ENCODE measurements at places on chromosomes 11 and 22.

- DNase-seq: no peak
Measured at GRCh38 chr11:40403321-40403720, 1056.1 kb downstream of the LRRC4C start.

GRCh38 chr22:45504373-45505341 lies 2.0 kb downstream of the FBLN1 start:
- DNase-seq: peak; percentile 55

- DNase-seq: no peak
Measured at GRCh38 chr22:40469181-40469580, 98.8 kb downstream of the SGSM3 start.

- DNase-seq: peak; percentile 37
Measured at GRCh38 chr11:121415856-121416255, 36.3 kb upstream of the SORL1 start.

GRCh38 chr11:72343006-72343756 lies 91.2 kb downstream of the CLPB start:
- no peak for DNase-seq

GRCh38 chr11:73982990-73983740 lies 522 bp upstream of the UCP2 start:
- DNase-seq: peak; percentile 80

DNA sequence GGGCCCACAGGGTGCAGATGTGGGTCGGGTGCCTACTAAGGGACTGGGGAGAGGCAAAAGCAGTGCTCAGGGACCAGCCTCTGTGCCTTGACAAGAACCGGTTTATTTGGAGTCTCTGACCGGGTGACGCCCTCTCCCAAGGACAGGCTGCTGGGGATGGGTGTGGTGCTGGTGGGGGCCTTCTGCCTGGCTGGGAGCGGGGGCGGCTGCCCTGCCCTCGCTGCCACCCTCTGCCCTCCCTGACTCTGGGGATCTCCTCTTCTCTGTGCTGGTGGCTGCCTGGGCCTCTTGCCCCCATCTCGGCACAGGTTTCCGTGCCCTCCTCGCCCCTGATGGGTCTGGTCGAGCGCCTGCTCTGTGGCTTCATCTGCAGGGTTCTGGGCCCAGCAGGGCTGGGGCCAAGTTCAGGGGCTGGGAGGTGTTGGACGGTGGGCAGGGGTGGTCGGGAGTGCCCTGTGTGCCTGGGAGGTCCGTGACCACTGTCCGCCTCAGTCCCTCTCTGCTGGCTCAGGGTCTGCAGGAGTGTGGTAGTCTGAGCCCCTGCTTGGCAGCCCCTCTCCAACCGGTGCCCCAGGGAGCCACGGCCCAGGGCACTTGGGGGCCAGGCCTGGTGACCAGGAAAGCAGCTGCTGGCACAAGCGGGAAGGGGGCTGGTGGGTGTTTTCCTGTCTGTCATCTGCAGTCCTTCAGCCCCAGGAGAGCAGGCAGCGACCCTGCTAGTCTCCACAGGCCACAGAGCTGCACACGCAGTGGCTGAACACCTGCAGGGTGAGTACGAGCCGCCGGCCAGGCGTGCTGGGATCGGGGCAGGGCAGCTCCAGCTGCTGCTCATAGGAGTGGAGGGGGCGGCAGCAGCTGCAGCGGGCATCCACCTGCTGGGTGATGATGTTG lies 23.5 kb downstream of the MUC6 start:
- no peak for DNase-seq

DNA sequence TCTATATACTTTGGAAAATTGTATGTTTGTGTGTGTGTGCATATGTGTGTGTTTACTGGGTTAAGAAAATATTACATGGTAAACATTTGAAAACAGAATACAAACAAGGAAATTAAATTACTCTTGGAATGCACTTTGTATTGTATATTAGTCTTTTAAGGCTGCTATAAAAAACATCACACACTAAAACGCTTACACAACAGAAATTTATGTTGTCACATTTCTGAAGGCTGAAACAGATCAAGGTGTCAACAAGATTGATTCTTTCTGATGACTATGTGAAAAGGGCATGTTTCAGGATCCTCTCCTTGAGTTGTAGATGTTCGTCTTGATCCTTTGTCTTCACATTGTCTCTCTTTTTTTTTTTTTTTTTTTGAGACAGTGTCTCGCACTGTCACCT lies 149.1 kb upstream of the CNTN5 start:
- DNase-seq: no peak

- DNase-seq: peak; percentile 16
Measured at GRCh38 chr11:1271002-1271401, 38.4 kb downstream of the TOLLIP start.

- peak; percentile 67 for DNase-seq
Measured at GRCh38 chr11:101436511-101437142, 147.2 kb downstream of the TRPC6 start.

- no peak for DNase-seq
Measured at GRCh38 chr11:33490842-33491370, 209.7 kb downstream of the C11orf91 start.

GRCh38 chr22:29767171-29768051 lies at the start of gene UQCR10:
UQCR10 (plus strand) TSS chr22:29767369; CDS start chr22:29767399, 30 bp downstream.
- DNase-seq: peak; percentile 94

DNA sequence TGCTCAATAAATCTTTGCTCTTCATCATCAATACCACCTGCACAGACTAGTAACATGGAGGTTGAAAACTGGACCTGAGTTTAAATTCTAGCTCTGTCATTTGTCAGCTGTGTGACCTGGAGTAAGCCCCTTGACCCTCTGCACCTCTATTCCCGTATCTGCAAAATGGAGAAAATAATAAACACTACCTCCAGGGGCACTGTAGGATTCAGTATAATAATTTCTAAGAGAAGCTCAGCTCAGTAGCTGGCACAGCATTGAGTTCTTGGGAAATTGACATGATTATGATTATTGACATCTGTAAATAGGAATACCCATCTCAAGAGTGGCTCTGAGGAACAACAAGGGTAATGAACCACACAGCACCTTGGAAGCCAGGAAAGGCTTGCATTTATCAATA lies 78.4 kb downstream of the MN1 start:
- no peak for DNase-seq

- no peak for DNase-seq
Measured at GRCh38 chr11:69963533-69964246, 114.4 kb upstream of the ANO1 start.

DNA sequence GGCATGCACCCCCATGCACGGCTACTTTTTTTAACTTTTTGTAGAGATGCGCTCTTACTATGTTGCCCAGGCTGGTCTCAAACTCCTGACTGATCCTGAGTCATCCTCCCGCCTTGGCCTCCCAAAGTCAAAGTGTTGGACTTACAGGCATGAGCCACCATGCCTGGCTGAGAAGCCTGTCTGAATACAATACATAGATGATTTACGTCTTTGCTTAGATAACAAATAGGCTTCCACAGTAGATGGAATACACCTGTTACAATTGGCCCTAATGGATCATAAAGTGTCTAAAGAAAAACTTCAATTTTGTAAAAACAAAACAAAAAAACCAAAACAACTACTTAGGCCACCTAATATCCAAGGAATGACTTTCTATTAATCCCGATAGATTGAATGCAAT lies 13.0 kb upstream of the CLTCL1 start:
- DNase-seq: no peak

DNA sequence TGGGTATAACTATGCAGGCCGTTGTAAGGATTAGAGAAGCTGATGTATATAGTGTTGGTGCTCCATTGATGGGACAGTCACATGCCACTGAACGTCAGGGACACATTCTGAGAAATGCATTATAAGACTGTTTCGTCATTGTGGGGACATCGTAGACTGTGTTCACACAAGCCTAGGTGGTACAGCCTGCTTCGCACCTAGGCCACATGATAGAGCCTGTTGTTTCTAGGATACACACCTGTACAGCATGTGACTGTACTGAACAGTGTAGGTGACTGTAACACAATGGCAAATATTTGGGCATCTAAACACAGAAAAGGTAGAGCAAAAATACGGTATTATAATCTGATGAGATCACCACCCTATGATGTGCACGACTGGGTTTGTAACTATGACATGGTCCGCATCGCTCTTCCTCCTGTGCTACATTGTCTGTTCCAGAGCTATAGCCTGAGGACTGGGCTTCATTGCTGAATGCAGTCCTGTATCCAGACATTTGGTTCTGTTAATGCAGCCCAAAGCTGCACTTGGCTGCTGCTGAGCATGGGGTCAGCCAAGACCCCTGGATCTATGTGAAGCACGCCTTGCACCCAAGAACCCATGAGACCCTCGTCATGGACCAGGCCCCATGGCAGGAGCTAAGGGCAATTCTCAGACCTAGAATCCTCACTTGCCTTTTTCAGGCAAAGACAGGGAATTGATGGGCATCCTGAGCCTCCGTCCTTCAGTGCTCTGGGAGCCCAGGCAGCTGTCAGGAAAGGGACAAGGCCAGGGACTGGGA lies 51.1 kb upstream of the THY1 start:
- DNase-seq: no peak

GRCh38 chr22:27786965-27787364 lies 14.6 kb downstream of the MN1 start:
- no peak for DNase-seq

DNA sequence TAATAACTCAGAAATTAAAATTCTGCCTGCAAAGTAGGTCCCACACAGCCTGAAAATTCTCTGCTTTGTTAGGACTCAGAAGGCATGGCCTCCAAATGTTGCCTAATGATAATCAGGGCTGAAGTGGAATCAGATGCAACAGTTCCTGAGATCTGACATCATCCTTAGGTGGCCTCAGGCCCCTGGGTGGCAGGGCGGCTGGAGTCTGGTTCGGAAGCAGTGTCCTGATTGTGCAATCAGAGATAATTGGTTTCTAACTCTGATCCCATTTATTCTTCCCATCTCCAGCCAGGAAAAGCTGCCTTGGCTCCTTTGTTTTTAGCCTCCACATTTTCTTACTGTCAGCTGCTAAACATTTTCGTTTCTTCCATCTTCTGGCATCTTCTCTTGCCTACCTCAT lies 399.3 kb downstream of the OPCML start:
- no peak for DNase-seq

DNA sequence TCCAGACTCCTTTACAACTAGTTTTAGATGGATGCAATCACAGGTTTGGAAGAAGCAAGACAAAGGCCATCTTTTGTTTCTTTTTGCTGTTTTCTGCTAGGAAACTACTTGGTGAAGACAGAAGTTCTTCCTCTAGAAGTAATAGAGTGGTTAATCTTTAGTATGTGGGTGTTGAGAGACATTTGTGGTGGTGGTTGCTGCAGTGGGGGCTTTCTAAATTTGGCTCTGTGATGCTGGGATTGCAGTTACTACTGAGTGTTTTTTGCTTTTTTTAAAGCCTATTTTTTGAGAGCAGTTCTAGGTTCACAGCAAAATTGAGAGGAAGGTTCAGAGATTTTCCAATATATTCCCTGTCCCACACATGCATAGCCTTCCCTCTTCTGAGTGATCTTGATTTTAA lies 120.0 kb downstream of the AASDHPPT start:
- DNase-seq: no peak

DNA sequence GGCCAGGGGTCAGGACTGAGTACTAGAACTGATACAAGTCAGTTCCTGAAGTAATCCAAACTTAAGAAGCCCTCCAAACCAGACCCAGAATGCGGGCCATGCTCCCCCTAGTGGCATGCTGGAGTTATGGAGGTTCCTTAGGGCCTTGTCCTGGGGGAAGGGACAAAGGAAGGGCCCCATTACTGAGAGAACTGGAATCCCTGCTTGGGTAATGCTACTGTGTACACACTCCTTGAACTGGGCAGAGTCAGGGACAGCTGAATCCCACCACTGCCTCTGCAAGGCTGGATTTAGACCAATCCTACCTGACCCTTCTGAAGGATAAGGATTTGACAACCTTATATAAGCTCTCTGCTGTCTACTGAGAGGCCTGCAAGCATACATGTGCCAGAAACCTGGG lies 97.3 kb upstream of the AKIP1 start:
- DNase-seq: peak; percentile 92

DNA sequence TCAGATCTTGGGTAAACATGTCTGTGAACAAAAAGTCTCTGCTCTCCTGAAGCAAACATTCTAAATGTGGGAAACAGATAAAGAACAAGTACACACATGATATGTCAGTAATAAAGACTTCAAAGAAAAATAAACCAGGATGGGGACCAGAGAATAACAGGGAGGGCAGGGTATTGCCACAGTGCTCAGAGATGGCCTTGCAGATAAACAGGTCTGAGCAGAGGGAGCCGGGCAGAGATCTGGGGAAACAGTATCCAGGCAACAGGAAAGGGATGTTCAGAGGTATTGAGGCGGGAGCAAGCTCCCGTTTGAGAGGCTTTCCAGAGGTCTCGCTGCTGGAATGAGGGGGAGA lies 2.9 kb downstream of the CCDC86 start:
- DNase-seq: no peak

GRCh38 chr11:14907411-14908213 lies 15.6 kb upstream of the CYP2R1 start:
- DNase-seq: peak; percentile 67

DNA sequence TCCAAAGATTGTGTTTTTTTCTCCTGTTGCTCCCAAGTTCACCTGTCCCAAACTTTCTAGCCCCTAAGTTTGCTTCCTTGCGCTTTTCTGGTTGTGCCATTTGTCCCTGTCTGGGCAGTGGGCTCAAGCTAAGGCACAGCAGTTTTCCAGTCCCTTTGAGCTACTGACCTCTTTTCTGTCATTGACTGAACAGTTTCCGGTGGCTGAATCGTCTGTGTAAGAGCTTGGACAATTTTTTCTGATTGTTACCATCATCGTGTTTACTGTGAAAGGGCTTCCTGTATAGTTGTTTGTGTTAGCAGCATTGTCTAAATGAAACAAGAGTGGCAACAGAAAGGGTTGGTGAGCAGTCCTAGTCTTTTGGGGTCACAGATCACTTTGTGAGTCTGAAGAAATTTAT lies 49.8 kb downstream of the BMAL1 start:
- no peak for DNase-seq

- no peak for DNase-seq
Measured at GRCh38 chr11:18280438-18281045, 14.5 kb downstream of the SAA1 start.

- peak; percentile 68 for DNase-seq
Measured at GRCh38 chr11:71420455-71421241, 27.5 kb downstream of the DHCR7 start.

Measured in cardiac fibroblast (primary cell).